Suprapubic skin (tissue), 4 donors: ENCODE measurements at places on chromosomes 13 and 19.

- DNase-seq, result no peak
Measured at GRCh38 chr19:1861599-1862031, 1.8 kb downstream of the KLF16 start.

GRCh38 chr13:111165241-111166010 is 50.3 kb downstream of the ARHGEF7 start:
- DNase-seq, result no peak

DNA sequence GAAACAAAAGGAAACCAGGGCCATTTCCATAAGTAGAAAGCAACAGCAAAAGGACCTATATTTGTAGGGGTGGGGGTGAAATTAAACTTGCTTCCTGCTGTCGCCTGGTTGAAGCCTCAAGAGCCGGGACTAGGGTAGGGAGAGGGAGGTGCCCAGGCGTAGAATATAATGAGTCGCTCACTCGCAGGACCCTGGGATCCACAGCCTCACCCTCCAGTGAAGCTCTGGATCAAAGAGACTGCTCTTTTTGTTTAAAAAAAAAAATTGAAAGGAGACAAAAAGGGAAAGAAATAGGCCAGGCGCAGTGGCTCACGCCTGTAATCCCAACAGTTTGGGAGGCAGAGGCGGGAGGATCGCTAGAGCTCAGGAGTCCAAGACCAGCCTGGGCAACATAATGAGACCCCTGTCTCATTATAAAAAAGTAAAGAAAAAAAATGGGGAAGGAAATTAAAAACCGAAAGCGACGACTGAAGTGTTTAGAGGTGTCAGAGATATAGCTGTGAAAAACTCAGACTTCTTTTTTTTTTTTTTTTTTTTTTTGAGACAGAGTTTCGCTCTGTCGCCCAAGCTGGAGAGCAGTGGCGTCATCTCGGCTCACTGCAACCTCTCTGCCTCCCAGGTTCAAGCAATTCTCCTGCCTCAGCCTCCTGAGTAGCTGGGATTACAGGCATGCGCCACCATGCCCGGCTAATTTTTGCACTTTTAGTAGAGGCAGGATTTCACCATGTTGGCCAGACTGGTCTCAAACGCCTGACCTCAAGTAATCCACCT is 10.9 kb upstream of the ADGRE5 start:
- DNase-seq, result no peak

- no peak for DNase-seq
Measured at GRCh38 chr13:53042877-53043276, 14.3 kb downstream of the OLFM4 start.

- no peak for DNase-seq
Measured at GRCh38 chr19:1675633-1676350, 23.4 kb upstream of the TCF3 start.

DNA sequence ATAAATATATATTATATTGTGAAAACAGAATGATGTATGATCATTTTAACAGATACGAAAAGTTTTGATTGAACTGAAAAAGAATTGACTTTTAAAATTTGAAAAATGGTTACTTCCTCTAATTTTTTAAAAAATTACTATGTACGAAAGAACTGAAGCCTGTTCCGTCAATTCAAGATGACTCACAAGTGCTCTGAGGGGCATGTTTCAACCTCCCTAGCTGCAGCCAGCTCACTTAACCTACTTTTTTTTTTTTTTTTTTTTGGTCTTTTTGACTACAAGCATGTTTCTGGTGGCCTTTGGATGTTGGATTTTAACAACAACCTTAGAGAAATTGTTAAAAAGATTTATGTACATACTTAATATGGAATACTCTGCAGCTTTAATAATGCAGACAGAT is 1139.3 kb downstream of the DIAPH3 start:
- no peak for DNase-seq

- no peak for DNase-seq
Measured at GRCh38 chr13:51997641-51998330, 13.5 kb downstream of the ATP7B start.

GRCh38 chr19:8373867-8374813 is 10.2 kb downstream of the ANGPTL4 start:
- DNase-seq, result peak; percentile 86

DNA sequence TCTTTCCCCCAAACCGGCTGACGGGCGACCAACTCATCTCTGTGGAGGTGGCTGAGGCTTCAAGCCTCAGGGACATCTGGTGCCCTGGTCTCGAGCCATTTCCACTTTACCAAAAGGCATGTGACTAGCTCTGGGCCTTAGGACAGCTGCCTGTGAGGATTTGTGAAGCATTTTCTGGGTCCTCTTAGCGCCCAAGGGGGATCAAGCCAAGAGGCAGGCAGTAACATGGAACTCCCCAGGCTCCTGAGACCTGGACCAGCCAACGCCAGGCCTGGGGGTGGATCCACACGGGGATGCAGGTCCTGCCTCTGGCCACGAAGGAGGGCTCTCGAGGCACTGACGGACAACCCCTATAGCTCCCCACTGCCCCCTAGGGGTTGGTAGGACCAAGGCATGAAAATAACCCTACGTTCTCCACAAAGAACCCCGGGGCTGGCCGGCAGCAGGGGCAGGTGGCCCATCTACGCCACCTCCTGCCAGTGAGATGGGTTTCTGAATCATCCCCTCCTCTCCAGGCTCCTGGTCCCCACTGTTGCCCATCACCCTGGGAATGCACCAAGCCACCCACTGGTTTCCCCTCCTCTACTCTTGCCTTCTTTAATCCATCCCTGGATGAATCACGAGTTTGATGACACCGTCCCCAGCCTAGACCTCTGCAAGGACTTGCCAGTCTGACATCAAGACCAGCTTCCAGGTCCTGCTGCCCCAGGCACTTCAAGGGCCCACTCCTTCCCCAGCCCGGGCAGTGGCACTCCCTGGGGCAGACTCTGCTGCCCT is 7.0 kb upstream of the MYDGF start:
- no peak for DNase-seq

DNA sequence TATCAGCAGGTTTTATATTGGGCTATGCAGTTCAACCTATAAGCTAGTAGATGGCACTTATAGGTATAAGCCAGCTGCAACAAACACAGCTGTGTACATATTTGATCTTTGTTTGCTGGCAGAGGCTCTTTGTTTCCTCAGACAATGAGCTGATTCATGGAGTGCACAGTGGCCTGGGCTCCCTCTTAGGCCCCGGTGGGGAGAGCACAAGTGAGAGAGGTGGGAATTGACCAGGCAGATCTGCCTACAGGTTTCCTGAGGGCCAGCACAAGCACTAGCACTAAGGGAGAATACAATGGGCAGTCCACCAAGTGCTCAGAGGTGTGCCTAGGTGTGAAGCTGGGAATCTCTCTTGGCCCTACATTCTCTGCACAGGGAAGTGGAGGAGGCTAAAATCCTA is 1390.7 kb downstream of the SLITRK5 start:
- DNase-seq, result no peak

- no peak for DNase-seq
Measured at GRCh38 chr13:113874579-113875428, 10.9 kb upstream of the GAS6 start.

GRCh38 chr13:60019119-60019993 is 144.4 kb downstream of the DIAPH3 start:
- no peak for DNase-seq

GRCh38 chr19:42419309-42419708 is 7.9 kb downstream of the LIPE start:
- DNase-seq, result no peak

- no peak for DNase-seq
Measured at GRCh38 chr13:35992964-35993363, 138.2 kb downstream of the DCLK1 start.

- DNase-seq, result no peak
Measured at GRCh38 chr13:31878955-31879354, 139.6 kb downstream of the RXFP2 start.

DNA sequence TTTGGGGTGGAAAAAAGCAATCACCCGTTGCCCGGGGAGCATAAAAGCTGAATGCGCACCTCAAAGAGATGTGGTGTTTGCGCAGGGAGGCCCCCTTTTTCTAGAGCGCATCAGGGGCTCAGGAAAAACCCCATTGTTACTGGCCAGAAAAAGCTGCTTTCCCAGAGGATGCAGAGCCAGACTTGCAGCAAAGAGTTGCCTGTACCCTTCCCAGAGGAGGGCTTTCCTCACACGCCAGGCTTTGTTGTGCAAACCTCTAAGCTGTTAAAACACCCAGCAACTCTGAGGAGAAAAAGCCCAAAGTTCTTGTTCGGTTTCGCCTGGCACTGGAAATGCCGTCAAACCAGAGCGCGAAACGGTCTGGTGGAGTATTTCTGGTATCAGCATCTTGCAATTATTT is 29.3 kb downstream of the GSX1 start:
- DNase-seq, result no peak

DNA sequence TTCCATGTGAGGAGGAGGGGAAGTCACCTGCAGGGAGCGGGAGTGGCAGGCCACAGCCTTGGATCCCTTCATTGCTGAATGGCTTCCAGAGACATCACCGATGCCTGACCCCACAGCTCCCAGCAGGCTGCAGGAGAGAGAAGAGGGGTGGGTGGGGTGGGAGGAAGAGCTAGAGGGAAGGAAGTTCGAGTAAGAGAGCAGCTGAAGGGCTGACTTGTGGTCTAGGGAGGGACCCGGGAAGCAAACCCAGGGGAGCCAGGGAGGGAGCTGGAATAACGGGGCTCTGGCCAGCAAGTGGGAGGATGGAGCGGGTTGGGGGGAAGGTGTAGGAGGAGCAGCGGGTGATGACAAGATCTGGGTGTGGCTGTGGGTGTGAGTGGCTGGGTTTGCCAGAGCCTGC is 229.8 kb upstream of the MAB21L1 start:
- peak; percentile 76 for DNase-seq

GRCh38 chr13:47215736-47216135 is 318.9 kb upstream of the HTR2A start:
- no peak for DNase-seq

DNA sequence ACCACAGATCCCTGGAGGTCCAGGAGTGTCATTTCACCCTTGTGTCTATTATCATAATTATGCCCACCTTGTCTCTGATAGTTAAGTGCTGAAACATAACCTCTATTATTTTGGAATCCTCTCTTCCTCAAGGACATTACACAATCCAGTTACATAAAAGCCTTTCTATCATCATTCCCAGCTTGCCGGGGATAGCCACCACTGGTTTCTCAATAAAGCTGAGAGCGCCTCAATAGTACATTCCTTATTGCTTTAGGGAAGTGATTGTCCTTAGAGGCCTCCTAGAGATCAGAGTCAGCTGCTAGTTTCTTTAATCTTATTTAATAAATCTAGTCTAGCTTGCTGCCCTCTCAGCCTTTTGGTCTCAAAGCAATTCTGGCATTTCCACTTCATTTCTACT is 490.0 kb upstream of the ATXN8OS start:
- DNase-seq, result no peak

DNA sequence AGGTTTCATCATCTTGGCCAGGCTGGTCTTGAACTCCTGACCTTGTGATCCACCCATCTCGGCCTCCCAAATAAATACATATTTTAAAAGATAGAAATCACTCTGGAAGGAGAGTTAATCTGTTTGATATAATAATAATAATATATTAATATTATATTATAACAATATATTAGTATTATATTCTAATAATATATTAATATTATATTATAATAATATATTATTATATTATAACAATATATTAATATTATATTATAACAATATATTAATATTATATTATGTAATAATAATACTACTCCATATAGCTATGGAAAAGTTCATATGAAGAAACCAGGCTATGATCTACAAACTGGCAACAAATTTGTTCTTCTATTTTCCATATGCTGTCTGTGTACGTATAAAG is 16.8 kb downstream of the HPN start:
- DNase-seq, result no peak

DNA sequence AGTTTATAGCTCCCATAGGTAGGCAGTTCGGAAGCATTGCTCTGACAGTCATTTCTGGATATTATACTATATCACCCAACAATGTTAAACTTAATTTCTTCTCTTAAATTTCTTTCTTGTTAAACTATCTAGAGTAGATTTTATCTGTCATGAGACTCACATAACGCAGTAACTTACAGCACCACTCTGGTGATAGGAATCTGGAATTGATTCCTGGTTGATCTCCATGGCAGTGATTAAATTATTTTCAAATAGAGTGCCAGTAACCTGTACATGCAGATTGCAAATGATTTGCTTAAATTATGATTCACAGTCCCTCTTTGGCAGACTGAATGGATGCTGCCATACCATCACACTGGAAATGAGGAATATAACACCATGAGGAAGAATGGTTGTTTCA is 722.1 kb downstream of the DACH1 start:
- DNase-seq, result no peak

GRCh38 chr13:91358387-91358782 is 10.9 kb downstream of the MIR17HG start:
- no peak for DNase-seq

GRCh38 chr19:42150911-42151361 is 18.7 kb upstream of the POU2F2 start:
- no peak for DNase-seq

DNA sequence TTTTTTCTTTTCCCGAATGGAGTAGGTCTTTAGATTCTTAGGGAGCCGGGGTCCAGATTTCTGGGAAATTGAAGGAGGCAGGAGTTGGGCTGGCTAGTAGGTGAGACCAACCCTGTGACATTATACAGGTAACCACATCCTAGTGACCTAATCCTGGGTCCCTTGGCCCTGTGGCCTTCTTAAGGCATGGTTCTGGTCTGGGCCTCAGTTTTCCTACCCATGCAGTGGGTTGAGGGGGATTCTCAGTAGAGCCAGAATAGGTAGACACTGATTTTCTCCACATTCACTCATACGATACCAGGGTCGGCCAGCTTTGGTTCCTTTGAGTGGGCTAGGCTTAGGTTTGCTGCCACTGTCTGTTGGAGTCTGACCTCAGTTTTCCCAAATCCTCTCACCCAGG is 7.2 kb downstream of the PPFIA3 start:
- DNase-seq, result no peak

DNA sequence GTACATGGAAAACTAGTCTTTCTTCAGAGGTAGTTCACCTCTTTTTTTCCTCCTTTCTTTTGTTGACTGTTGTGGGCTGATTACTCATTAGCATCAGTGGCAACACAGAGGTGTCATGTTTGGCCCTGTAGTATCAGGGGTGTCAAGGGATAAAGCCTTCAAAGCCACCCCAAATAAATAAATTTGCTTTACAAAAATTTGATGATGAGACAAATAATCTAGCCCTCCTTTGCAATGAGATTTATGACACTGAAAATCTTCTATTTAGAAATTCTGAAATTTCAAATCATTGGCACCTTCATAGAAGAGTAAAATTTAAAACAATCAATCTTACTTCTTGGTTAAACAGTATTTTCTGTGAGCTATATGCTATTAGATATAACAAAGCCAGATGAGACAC is 1.9 kb downstream of the LACC1 start:
- DNase-seq, result no peak

DNA sequence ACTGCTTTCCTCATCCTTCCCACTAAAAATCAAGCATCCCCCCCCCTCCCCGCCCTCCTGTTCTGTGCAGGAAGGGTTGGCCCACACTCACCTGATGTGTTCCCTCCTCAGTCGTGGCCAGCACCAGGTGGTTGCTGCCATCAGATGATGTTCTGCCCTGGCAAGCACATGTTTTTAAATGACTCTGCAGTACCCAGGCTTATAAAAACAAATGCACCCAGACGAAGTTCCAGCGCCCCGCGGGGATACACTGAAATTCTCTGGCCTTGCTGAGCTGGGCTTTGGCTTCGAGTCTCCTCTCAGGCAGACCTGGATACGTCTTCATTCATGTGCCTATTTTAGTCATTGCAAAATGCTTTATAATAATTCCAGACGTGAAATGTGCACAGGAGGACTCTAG is 316.3 kb downstream of the DLEU7 start:
- DNase-seq, result no peak
